ENCODE measurements at places on chromosomes 5 and 9.

DNA sequence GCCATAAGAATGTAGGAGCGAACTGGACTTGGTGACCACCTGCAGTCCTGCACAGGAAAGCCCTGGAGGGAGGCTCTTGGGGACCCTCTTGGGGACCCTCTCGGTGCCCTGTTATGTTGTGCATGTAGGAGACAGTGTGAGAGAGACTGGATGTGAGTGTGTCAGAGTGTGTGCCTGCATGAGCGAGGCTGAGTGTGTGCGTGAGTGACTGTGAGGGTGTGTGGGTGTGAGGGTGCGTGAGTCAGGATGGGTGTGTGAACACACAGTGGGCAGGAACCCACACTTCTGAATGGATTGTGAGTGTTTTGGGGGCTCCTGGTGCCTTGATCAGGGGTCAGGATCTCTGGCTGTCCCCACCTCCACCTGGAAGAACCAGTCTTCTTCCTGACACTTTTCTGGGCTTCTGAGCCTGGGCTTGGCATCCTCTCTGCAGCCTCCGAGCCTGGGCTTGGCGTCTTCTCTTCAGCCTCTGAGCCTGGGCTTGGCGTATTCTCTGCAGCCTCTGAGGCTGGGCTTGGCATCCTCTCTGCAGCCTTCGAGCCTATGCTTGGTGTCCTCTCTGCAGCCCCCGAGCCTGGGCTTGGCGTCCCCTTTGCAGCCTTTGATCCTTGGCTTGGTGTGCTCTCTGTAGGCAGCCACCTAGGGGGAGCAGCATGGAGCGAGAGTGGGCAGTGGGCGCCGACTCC is 25.6 kb upstream of the ANKRD33B start:
- DNase-seq, result no peak

GRCh38 chr5:137935190-137935589 is 45.9 kb downstream of the PKD2L2 start:
- DNase-seq, result no peak

DNA sequence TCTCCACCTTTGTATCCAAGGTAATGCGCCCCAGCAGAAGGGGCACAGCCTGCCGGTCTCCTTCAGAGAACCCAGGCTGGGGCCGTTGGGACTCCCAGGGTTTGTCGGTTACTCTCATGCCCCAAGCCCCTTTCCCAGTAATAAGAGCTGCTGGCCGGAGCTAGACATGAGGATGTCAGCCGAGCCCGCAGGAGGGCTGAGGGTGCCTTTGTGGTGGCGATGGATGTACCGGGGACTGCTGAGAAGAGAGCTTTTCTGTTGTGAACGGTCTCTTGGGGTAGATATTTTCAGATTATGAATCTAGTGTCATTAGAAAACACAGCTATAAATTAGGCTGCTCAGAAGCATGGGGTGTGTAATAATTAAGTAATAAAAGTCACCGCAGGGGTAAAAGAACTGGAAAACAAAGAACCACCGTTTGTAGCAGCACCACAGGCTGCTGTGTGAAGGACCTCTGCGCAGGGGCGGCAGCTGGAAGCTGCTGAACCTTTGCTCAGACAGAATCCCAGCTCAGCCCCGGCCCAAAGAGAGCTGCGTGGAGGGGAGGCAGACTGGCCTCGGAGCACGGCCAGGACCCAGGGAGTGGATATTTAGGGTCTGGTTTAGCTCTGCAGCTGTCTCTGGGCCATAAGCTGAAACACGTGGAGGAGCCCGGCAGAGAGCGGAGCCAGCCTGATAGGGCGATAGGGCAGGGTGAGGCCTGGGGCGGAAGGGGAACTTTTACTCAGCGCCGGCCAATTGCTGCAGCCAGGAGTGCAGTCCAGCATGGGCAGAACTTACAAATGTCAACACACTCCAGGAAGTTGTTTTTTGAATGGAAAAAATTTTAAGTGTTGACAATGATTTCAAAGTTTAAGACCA is 50.5 kb upstream of the BARHL1 start:
- no peak for DNase-seq

DNA sequence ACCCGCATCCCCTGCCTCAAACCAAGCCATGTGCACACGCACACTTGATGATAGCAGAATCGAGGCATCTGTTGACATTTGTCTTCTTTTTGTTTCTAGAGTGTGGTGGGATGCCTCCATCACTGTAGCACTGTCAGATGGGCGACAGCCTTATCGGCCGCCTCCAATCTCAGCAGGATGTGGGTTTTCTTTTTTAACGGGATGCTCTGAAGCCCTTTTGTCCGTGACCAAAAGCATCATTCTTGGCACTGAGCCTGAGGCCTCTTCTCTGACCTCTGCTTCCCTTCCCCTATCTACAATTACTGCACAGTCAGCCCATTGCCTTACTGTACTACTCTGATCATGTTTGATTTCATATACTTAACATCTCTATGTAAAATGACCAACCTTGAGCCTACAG is 78.3 kb downstream of the LMNB1 start:
- DNase-seq, result no peak

- no peak for DNase-seq
Measured at GRCh38 chr5:97923496-97923895, 740.4 kb upstream of the RIOK2 start.
